ENCODE measurements at places on chromosomes 6 and 20.
A peak's percentile ranks its signal among the peaks of the same experiment; 100 is the strongest.

DNA sequence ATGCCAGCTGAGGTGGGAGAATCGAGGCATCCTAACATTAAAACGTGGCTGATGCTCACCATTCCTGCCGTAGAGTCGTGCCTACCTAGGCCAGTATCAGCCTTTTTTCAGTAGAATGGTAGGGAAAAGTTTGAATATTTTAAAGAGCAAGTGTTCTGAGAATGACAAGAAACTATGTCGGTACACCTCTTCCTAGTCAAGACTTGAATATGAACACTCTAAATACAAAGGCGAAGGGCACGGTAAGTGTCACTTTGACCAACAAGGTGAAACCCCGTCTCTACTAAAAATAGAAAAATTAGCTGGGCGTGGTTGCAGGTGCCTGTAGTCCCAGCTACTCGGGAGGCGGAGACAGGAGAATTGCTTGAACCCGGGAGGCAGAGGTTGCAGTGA lies 1.0 kb downstream of the GINM1 start:
- DNase-seq = no peak

DNA sequence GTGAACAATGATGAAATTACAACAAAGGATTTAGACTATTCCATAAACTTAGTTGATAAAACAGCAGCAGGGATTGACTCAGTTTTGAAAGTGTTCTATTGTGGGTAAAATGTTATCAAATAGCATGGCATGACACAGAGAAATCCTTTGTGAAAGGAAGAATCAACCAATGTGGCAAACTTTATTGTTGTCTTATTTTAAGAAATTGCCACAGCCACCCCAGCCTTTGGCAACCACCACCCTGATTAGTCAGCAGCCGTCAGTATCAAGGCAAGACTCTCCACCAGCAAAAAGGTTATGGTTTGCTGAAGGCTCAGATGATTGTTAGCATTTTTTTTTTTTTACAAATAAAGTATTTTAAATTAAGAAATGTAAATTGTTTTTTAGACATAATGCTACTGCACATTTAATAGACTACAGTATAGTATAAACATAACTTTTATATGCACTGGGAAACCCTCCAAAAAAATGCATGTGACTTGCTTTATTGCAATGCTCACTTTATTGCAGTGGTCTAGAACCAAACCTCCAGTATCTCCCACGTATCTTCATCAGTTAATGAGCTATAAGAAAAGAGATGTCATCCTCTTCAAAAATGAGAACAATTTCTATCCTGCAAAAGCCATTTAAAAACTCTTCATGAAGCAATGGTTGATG lies 162.7 kb downstream of the SOBP start:
- DNase-seq = no peak

GRCh38 chr6:26475823-26476729 lies 18.3 kb downstream of the BTN2A1 start:
- DNase-seq = no peak

GRCh38 chr6:141667580-141668309 lies 465.0 kb upstream of the GJE1 start:
- no peak for DNase-seq

DNA sequence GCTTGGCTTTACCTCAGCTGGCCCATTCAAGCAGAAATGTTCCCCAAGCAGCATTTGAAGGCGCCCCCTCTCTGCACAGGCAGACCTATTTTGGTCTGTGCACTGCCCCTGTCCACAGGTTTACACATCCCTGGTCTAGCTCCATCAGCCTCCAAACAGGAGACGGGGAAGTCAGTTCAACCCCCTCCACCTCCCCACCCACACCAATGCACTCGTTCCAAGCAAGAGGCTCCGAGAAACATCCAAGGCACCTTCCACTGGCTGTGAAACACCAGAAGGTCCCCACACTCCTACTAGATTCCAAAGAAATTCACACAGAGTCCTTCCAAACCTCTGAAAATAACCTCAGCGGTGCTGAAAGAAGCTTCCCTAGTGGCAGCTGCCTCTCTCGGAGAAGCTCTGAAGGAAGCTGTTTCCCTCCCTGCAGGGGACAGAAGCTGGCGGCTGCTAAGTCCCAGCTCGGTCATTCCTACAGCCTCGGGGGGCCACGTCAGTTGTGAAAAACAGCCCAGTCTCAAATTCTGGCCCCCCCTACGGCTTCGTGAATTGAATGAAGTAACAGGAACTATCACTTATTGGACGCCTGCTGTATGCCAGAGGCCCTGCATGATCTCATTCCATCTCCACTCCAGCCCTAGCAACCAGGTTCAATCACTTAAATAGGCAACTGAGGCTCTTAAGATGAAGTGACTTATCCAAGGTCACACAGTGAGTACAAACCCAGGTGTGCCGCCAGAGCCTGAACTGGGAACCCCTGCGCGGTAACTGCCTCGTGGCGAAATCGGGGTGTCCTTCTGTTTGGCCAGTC lies 815 bp downstream of the SPATA2 start:
- no peak for DNase-seq

- DNase-seq = no peak
Observed at GRCh38 chr6:125346201-125346925, 44.6 kb upstream of the HDDC2 start.

- no peak for DNase-seq
Observed at GRCh38 chr6:40841721-40842120, 197.3 kb downstream of the UNC5CL start.

GRCh38 chr20:1644101-1644962 lies 13.2 kb downstream of the SIRPG start:
- DNase-seq = no peak

DNA sequence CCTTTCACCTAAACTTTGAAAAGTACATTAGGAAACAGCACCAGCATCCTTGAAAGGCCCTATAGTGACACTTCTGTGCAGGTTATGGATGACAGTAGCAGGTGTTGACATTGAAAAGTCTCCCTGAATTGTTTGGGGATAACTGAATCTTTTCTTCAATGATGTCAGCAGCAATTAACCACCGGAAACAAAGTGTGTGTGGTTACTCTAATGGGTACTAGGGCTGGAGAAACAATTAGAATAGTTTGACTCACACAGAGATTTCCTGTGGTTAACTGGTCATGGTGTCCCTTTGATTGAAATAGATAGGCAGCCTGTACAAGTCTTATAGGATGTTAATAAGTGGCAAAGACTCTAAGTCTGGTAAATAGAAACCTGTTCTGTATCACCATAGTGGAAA lies 189.1 kb downstream of the TBX18 start:
- DNase-seq = no peak

GRCh38 chr20:6053064-6053775 lies 640 bp downstream of the LRRN4 start:
- no peak for DNase-seq

DNA sequence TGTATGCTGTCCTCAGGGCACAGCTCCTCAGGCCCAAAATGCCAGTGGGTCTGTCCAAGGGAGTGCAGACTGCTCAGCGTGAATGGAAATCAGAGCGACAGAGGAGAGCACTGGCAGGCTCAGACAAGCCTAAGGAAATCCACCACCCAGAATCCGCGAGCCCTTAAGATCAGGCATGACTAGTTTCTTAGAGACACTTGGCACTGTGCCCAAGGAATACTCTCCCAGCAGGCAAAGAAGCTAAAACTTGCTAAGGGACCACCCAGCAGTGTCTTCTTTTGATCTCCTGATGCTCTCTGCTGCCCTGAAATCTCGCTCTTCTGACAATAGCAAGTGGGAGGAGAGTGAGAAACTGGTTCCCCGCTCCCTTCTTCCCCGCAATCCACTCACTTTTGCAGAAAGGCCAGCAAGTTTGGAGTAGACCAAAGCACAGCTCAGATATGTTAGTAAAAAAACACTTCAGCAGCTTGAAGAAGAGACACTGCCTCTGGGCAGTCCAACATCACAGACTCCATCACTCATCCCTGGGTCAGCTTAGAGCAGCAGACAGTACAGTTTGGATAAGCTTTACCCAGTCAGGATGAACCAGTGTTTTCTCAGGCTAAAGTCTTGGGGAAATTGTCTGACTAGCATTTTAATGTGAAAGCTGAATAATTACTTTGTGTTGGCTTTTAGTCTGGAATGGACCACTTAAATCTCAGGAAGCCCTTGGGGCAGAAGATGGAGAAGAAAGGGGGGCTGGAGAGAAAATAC lies 32.4 kb downstream of the TRAF3IP2 start:
- DNase-seq = no peak

DNA sequence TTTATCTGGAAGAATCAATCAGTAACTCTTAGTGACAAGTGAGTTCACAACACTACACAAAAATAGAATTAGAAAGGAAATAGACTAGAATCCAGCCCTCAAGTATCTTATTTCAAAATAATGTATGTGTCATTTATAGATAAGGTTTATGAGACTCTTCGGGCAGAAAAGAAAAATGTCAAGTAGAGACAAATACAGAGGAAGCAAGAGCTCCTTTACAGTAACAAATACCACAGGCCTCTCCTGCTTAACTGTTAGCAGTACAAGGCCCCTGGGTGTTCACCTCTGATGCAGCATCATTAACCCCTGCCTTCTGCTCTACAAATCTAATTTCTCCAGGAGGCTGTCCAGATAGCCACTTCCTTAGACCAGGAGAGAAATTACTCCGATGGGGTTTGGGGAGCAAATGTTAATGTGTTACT lies 76.7 kb downstream of the UBE3D start:
- no peak for DNase-seq

- peak; percentile 9 for DNase-seq
Observed at GRCh38 chr6:111013144-111013915, 31.5 kb downstream of the RPF2 start.

DNA sequence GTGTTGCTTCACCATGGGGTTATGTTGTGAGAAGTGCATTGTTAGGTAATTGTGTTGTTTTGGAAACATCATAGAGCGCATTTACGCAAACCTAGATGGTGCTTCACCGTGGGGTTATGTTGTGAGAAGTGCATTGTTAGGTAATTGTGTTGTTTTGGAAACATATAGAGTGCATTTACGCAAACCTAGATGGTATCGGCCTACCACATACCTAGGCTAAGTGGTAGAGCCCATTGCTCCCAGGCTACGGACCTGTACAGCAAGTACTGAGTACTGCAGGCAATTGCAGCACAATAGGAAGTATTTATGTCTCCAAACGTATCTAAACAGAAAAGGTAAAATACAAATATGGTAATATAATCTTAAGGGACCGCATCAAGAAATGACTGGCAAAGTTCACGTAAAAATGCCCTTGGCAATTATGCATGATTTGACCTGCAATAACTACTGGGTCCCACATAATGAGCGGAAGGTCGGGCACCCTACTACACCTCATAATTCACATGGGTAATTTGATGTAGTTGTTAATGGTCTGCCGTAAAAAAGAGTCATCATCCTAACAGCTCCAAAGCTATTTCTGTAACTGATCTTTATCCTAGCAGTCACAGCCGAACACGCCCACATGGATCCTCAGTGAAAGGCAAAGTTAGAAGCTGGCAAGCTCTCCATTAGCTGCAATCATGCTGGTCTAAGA lies 76.0 kb downstream of the RSPH3 start:
- DNase-seq = no peak

- no peak for DNase-seq
Observed at GRCh38 chr6:142478117-142478516, 176.3 kb downstream of the ADGRG6 start.

DNA sequence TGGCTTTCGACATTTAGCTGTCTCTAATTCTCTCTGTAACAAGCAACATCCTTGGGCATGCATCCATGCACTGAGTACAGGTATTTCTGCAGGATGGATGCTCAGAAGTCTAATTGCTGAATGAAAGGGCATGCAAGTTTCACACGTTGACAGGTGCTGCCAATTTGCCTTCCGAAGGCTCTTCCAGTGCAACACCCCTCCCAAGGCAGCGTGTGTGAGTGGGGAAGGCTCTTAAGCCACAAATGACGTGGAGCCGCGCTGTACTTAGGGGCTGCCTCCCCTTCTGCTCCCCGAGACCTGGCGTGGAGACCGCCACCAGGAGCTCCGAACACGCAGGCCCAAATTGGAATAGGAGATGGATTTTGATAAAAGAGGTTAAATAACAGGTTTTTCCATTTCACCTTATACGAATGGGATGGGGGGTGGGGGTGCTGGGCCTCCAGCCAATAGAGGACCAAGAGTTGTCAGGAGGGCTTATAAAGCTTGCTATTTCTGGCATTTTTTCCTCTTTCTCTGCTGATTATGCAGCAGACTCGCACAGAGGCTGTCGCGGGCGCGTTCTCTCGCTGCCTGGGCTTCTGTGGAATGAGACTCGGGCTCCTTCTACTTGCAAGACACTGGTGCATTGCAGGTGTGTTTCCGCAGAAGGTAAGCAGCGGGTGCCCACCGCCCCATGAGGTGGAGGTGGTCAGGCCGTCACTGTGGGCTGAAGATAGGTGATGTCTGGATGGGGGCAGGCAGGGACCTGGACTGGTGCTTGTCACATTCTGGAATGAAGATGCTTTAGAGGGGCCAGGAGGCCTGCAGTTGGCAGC lies 30.9 kb downstream of the TOX2 start:
- DNase-seq = no peak

DNA sequence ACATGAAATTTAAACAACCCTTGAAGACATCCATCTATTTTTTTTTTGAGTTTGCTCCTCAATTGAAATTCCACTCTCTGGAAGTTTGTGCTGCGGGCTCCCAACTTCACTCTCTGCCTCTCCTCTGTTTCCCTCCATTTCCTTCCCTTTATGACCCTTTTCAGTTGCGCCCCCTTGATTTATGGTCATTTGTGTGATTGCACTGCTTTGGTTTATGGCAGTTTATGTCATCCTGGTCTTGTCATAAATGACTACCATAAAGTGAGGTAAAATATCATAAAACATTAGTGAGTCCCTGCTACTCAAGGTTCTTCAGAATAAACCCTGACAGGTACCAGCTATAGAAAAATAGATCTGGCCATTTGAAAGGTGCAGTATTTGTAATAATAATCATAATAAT lies 348.3 kb upstream of the ZFP64 start:
- DNase-seq = no peak

DNA sequence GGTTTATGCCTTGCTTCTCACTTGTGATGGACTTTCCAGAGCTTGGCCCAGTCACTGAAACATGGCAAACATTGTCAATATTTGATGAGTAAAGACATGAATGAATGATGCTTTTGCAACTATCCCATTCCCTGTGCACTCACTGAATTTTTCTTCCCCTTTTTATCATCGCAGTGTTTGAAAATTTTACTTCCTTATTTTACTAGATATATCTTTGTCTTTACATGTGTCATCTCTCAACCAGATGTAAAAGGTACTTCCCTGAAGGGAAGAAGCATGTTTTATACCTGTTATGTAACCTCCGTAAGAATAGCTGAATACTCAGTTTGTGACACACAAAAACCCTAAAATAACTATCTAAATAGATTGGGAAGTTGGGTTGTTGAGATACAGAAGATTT lies 544.7 kb upstream of the FLRT3 start:
- DNase-seq = no peak

- DNase-seq = peak; percentile 2
Observed at GRCh38 chr6:148166339-148166968, 176.2 kb upstream of the SASH1 start.

GRCh38 chr6:32058511-32058963 lies 20.3 kb downstream of the CYP21A2 start:
- no peak for DNase-seq

GRCh38 chr6:116144605-116145004 lies 18.7 kb upstream of the COL10A1 start:
- DNase-seq = no peak

- DNase-seq = no peak
Observed at GRCh38 chr6:117206944-117207687, 58.2 kb upstream of the VGLL2 start.

GRCh38 chr6:12228447-12229146 lies 61.6 kb upstream of the EDN1 start:
- no peak for DNase-seq
